ENCODE measurements at places on chromosomes 4 and X.

GRCh38 chr4:164731827-164732474 is 22.0 kb upstream of the SMIM31 start:
- peak; percentile 47 for DNase-seq

GRCh38 chr4:101279377-101279871 is 67.9 kb downstream of the PPP3CA start:
- no peak for DNase-seq

GRCh38 chr4:67446811-67447210 is 98.5 kb downstream of the CENPC start:
- DNase-seq = no peak

- DNase-seq = peak; percentile 64
These were observed 519.5 kb downstream of the BCOR start for GRCh38 chrX:39577985-39578869.

DNA sequence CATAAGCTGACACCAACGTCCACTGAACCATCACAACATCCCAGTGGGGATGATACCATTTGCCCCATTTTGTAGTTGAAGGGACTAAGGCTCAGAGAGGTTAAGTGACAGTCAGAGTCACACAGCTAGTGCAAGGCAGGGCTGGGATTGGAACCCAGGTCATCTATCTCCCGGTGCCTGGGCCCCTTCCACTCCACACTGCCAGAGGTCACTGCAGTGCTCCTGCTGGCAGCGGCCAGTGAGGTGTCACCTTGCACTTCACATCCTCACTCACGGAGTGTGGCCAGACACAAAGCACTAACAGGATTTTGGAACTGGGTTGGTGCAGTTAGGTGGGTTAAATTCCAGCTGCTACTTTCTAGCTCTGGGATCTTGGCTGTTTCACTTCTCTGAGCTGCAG is 118.7 kb downstream of the ENPP6 start:
- no peak for DNase-seq

DNA sequence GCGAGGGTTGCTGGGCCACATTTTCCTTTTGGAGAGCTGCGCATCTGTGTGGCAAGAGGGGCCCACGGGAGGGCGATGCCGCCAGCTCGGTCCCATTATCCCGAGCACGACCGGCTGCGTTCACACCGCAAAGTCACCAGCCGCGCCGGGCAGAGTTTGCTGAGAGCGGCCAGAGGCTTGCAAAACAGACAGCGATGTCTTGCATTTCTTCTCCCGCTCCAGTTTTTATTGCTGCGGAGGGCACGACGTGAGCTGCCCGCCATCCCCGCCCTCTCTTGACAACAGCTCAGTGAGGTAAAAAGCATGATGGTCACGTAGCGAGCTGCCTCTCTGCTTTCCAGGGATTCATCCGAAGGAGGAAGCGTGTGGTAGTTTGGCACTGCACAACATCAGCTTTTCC is 102.1 kb upstream of the TENM3 start:
- no peak for DNase-seq

DNA sequence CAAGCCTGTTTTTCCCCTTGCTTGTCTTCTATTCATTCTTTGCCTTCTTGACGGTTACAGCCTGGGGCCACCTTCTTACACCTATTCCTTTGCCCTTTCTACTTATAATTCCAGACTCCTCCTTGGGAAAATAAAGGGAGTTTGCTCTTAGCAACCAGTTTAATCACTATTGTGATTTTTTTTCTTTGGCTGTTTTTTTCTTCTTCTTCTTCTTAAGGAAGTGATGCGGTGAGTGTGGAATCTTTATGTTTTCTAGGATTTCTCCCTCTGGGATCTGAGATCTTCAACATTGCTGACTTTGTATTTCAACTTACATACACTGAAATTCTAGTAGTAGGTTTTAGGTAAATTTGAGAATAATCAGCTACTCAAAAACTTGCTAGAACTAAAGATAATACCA is 1.1 kb upstream of the KLHL13 start:
- DNase-seq = no peak

GRCh38 chrX:12975991-12976558 is 1.2 kb downstream of the TMSB4X start:
- DNase-seq = no peak

- no peak for DNase-seq
These were observed 929.5 kb downstream of the DMD start for GRCh38 chrX:32281853-32282252.

All from stimulated activated CD4-positive, alpha-beta T cell treated with anti-CD3 and anti-CD28 coated beads, Interleukin-4, amount 100 ng/mL, for 24 hours (primary cell).